ENCODE measurements at places on chromosomes 16 and 17. TPM values are rescaled to one million over a fixed set of nuclear protein-coding genes. Genes with fewer than 3 reads are reported as not detected.

Gene CHST5
- not detected for total RNA-seq

Gene MT1F
- 17.6 TPM for total RNA-seq

Gene EVI2A
- not detected for total RNA-seq

Gene SLC39A11
- 28.1 TPM for total RNA-seq

Data from Caki2 (cell line).